ENCODE measurements at places on chromosomes 1 and 21.

- no peak overlapping the region for H3K27ac ChIP-seq
- DNase-seq: no peak
- H3K4me3 ChIP-seq: no peak overlapping the region
- no peaks in the 10 kb centered on the region for H3K36me3 ChIP-seq
These were observed 112.1 kb upstream of the NEGR1 start for GRCh38 chr1:72394457-72394856.

DNA sequence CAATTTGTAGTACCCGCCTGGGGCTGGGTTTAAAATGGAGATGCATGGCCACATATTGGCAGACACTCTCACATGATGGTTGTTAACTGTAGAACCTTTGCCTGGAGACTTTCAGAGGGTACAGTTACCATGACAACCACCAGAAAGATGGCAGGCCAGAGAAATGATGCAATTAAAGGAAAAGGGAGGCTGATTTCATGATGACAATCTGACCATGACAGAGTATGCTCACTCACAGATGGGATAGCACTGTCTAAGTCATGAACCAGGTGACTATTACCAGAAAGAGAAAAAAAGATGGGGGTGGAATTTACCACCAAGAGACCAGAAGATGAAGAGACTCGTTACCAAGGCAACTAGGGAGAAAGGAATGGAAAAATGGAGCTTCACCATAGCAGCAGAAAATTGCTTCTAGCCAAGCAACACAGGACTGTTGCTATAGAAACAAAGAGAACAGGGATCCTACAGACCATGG lies 3.5 kb upstream of the TRIT1 start:
- H3K36me3 ChIP-seq: no peaks in the 10 kb centered on the region
- H3K4me3 ChIP-seq: no peak overlapping the region
- DNase-seq: no peak
- no peaks in the 10 kb centered on the region for H3K27me3 ChIP-seq
- peaks cover 12% of the 10 kb centered on the region for H3K4me1 ChIP-seq

DNA sequence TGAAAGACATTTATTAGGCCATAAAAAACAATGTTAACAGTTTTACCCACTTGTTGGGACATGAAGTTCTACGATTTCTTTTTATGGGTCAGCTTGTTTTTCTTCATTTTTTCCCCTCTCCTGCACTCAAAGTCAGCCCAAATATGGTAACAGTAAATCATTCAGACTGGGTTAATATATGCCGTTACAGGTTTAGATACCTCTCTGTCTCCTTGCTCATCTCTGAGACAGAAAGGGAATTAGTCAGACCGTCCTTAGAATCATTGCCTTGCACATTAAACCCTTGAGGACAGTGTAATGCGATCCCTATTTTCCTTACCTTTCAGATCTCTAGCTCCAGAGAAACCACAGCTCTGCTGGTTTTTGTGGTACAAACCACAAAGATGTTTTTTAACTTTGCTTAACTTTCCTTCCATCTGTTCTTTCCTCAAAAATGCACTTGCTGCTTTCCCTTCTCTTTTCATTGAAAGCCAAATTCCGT lies 613.3 kb downstream of the PLPP3 start:
- no peak overlapping the region for H3K27ac ChIP-seq
- no peak for DNase-seq
- H3K4me3 ChIP-seq: no peak overlapping the region
- H3K36me3 ChIP-seq: no peaks in the 10 kb centered on the region

DNA sequence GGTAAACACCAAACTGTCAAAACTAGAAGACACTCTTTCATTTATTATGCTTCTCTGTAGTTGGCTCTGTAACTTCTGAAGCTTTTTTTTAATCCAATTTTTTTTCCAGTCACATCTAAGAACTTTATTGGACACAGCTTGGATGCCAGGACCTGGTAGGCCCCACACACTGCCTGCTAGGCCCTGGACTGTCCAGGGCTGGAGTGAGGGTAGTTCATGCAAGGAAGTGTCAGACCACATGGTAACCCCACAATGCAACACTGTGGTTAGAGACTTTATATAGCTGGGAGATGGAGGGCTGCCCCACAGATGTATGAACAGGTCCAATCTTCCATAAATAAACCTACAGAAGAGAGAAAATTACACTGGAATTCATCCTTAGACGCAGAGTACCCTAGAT lies 7.1 kb downstream of the SLC2A1 start:
- no peaks in the 10 kb centered on the region for H3K27me3 ChIP-seq
- no peaks in the 10 kb centered on the region for H3K36me3 ChIP-seq

- H3K36me3 ChIP-seq: no peaks in the 10 kb centered on the region
- H3K27ac ChIP-seq: no peak overlapping the region
- peak; percentile 6 for DNase-seq
- no peak overlapping the region for H3K4me3 ChIP-seq
These were observed 51.7 kb downstream of the WNT9A start for GRCh38 chr1:227895828-227896685.

- H3K36me3 ChIP-seq: no peaks in the 10 kb centered on the region
- no peak overlapping the region for H3K4me3 ChIP-seq
- DNase-seq: no peak
- H3K27me3 ChIP-seq: no peaks in the 10 kb centered on the region
- H3K4me1 ChIP-seq: peaks cover 35% of the 10 kb centered on the region
These were observed 30.7 kb downstream of the ITPKB start for GRCh38 chr1:226708342-226708780.

GRCh38 chr1:153251988-153252387 lies 7.5 kb upstream of the LORICRIN start:
- H3K4me3 ChIP-seq: no peak overlapping the region
- no peaks in the 10 kb centered on the region for H3K4me1 ChIP-seq
- no peaks in the 10 kb centered on the region for H3K36me3 ChIP-seq
- no peaks in the 10 kb centered on the region for H3K27me3 ChIP-seq
- no peak for DNase-seq

- no peaks in the 10 kb centered on the region for H3K27me3 ChIP-seq
- H3K36me3 ChIP-seq: no peaks in the 10 kb centered on the region
- no peaks in the 10 kb centered on the region for H3K4me1 ChIP-seq
- peak overlapping the region; percentile 70 for H3K27ac ChIP-seq
- no peak overlapping the region for H3K4me3 ChIP-seq
These were observed 119.0 kb downstream of the ROR1 start for GRCh38 chr1:63892632-63893395.

GRCh38 chr1:89907727-89908212 lies 86.9 kb downstream of the LRRC8D start:
- no peak overlapping the region for H3K4me3 ChIP-seq
- H3K36me3 ChIP-seq: no peaks in the 10 kb centered on the region
- DNase-seq: no peak
- H3K27me3 ChIP-seq: no peaks in the 10 kb centered on the region

GRCh38 chr1:147204080-147204479 lies 21.1 kb downstream of the FMO5 start:
- no peak for DNase-seq
- H3K27me3 ChIP-seq: no peaks in the 10 kb centered on the region
- peaks cover 7% of the 10 kb centered on the region for H3K36me3 ChIP-seq

- H3K36me3 ChIP-seq: no peaks in the 10 kb centered on the region
- DNase-seq: no peak
- no peaks in the 10 kb centered on the region for H3K27me3 ChIP-seq
These were observed 23.0 kb upstream of the DNAJC11 start for GRCh38 chr1:6724517-6725141.

DNA sequence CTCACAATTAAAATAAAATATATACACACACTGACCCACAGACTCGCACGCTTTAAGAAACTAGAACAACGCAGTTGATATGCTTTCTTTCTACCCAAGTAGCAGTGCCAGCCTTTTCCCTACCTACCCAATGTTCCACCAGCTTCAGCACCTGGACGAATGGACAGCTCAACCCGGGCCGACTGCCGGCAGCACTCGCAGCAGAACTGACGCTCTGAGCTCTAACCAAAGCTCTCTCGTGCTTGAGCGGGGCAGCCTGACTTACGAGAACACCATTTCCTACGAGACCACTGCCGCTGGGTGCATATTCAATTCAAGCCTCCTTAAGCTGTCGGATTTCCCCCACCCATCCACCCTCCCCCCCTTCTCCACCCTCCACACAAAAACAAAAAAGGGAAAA lies 127.4 kb upstream of the DPYD start:
- H3K36me3 ChIP-seq: no peaks in the 10 kb centered on the region
- H3K27me3 ChIP-seq: peaks cover 97% of the 10 kb centered on the region
- no peak overlapping the region for H3K27ac ChIP-seq
- no peak overlapping the region for H3K4me3 ChIP-seq
- peaks cover 22% of the 10 kb centered on the region for H3K4me1 ChIP-seq
- DNase-seq: peak; percentile 71

DNA sequence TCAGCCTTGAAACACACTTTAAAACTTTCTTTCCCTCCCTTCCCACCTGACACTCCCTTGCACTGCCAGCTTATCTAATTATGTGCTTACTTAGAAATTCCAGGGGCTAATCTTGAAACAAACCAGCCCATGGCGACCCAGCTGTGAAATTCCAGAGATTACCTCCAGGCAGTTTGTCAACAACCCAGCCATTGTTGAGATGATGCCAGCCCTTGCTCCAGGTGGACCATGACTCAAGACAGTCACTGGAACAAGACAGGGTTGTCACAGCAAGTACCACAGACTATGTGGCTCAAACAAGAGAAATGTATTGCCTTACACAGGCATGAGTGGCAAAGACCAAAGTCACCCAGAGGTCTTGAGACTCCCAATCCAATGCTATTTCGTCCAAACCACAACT lies 7.9 kb downstream of the FYB2 start:
- peaks cover 6% of the 10 kb centered on the region for H3K4me1 ChIP-seq
- no peaks in the 10 kb centered on the region for H3K36me3 ChIP-seq
- no peak overlapping the region for H3K4me3 ChIP-seq
- no peaks in the 10 kb centered on the region for H3K27me3 ChIP-seq

DNA sequence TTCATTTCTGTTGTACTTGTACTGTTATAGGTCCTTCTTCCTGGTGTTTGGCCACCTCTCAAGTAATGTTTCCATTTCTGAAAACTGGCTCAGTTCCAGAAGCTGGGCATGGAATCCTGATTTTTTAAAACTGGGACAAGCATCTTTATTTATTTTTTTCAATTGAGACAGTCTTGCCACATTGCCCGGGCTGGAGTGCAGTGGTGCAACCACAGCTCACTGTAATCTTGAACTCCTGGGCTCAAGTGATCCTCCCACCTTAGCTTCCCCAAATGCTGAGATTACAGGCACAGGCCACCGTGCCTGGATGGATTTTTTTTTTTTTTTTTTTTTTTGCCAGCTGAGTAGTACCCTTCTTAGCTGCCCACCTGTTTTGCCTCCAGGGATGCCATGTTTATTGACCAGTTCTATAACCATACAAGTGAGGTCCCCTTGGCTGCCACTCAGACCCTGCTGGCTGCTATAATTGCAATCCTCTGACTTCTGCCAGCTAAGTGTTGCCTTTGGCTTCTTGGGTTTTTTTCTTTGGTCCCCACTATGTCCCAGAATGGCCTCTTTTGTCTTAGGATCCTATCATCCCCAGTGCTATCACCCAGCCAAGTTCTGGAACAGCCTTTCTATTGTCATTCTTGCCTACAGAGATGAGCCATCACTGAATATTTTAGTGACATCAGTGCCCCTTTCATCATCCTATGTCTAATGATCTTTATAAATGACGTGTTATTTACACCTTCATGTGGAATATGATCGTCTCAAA lies 3.9 kb upstream of the DIP2A start:
- no peaks in the 10 kb centered on the region for H3K27me3 ChIP-seq
- H3K4me1 ChIP-seq: peaks cover 15% of the 10 kb centered on the region
- peak overlapping the region; percentile 94 for H3K27ac ChIP-seq
- H3K4me3 ChIP-seq: no peak overlapping the region
- DNase-seq: no peak
- H3K36me3 ChIP-seq: no peaks in the 10 kb centered on the region

GRCh38 chr1:27138927-27139326 lies 16.0 kb downstream of the SLC9A1 start:
- no peaks in the 10 kb centered on the region for H3K36me3 ChIP-seq
- no peak overlapping the region for H3K27ac ChIP-seq
- no peak for DNase-seq
- no peak overlapping the region for H3K4me3 ChIP-seq
- H3K27me3 ChIP-seq: no peaks in the 10 kb centered on the region

DNA sequence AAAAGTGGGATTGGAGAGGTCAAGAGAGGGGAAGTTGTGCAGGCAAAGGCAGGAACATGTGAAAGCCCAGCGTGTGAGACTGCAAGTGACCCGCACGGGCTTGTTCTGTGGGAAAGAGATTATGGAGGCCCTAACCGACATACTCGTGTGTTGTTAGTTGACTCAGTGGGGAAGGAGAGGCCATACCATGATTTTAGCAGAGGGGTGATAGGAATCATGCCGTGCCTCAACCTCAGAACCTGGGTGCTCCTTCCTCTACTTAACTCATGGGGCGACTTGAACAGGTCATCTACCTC lies 19.3 kb downstream of the PGLYRP3 start:
- H3K27me3 ChIP-seq: peaks cover 4% of the 10 kb centered on the region
- H3K36me3 ChIP-seq: no peaks in the 10 kb centered on the region
- H3K4me1 ChIP-seq: no peaks in the 10 kb centered on the region
- H3K4me3 ChIP-seq: no peak overlapping the region
- no peak overlapping the region for H3K27ac ChIP-seq

DNA sequence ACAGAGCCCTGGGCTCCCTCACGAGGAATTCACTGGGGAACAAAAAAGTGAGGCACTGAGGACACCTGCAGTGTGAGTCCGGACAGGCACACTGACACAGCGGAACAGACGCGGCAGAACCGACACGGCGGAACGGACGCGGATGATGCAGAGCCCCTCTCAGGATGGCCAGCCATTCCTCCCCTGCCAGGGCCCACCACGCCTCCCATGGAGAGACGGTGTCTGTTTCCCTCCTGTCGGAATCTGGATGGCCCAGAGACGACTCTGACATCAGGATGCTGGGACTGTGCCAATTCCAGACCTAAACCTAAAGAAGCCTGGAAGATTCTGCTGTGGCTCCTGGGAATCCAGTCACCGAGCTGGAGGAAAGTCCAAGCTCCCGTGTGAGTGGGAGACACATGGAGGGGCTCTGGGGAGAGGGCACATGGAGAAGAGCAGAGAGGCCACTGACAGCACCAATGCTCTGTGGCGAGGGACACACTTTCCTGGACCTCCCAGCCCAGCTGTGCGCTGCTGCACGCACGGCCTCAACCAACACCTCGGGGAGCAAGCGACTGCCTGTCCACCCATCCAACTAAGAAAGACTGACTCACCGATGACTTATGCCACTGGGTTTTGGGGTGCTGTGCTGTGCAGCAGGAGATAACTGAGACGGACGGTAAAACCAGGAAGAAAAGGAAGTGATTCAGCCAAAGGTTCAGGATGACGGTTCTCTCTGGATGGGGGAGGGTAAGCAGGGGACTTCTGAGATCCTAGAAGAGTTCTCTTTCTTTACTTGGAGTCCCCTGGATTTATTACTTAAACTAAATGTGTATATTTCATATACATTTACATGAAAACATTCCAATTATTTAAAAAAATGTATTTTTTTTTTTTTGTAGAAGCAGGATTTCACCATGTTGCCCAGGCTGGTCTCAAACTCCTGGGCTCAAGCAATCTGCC lies 23.3 kb downstream of the ZBTB17 start:
- peak overlapping the region; percentile 31 for H3K27ac ChIP-seq
- peaks cover 44% of the 10 kb centered on the region for H3K4me1 ChIP-seq
- H3K4me3 ChIP-seq: no peak overlapping the region

- no peaks in the 10 kb centered on the region for H3K4me1 ChIP-seq
- H3K36me3 ChIP-seq: no peaks in the 10 kb centered on the region
- no peak overlapping the region for H3K4me3 ChIP-seq
- DNase-seq: no peak
- H3K27me3 ChIP-seq: no peaks in the 10 kb centered on the region
- no peak overlapping the region for H3K27ac ChIP-seq
These were observed 64.5 kb upstream of the SPATA6 start for GRCh38 chr1:48536477-48536876.

GRCh38 chr1:33721301-33721815 lies 142.5 kb upstream of the HMGB4 start:
- no peak overlapping the region for H3K27ac ChIP-seq
- no peak overlapping the region for H3K4me3 ChIP-seq
- DNase-seq: no peak
- no peaks in the 10 kb centered on the region for H3K27me3 ChIP-seq

GRCh38 chr1:89637496-89637895 lies 4.6 kb downstream of the LRRC8C start:
- no peaks in the 10 kb centered on the region for H3K36me3 ChIP-seq
- H3K27ac ChIP-seq: no peak overlapping the region
- no peak overlapping the region for H3K4me3 ChIP-seq
- no peaks in the 10 kb centered on the region for H3K4me1 ChIP-seq
- peaks cover 7% of the 10 kb centered on the region for H3K27me3 ChIP-seq
